Hepatocyte (in vitro differentiated cells): ENCODE measurements at places on chromosomes 6 and 20. TPM values are rescaled to one million over a fixed set of nuclear protein-coding genes. Genes with fewer than 3 reads are reported as not detected.

GRCh38 chr6:162360901-162361567 is 366.5 kb downstream of the PRKN start:
- no peak for DNase-seq
- H3K4me3 ChIP-seq = no peak overlapping the region
- no peaks in the 10 kb centered on the region for H3K36me3 ChIP-seq
- no peak overlapping the region for H3K27ac ChIP-seq

DNA sequence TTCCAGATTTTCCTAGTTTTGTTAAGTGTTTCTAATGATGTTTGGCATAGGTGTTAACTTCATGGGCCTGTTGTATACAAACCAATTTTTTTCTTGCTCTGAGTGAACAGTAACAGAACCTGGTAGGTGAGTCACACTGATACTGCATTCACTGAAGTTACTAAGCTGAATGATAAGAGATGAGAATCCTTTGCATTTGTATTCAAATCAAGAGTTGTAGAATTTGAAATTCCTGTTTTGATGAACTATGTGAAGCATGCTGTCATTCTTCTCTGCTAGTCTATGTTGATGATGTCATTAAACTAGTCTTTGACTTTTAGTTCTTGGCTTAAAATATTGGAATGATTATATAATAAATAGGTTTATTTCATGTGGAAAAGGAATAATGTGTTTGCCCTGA is 37.9 kb downstream of the PTPRA start:
- no peak overlapping the region for H3K27ac ChIP-seq
- DNase-seq = no peak
- no peaks in the 10 kb centered on the region for H3K36me3 ChIP-seq
- H3K27me3 ChIP-seq = no peaks in the 10 kb centered on the region
- H3K4me3 ChIP-seq = no peak overlapping the region

BEND6 gene
- total RNA-seq = 1.2 and 2.4 TPM in 2 replicates

GRCh38 chr6:1315560-1316386 is 3.9 kb downstream of the FOXQ1 start:
- no peak for DNase-seq
- H3K4me3 ChIP-seq = peak overlapping the region; percentile 55
- peaks cover 32% of the 10 kb centered on the region for H3K27me3 ChIP-seq
- H3K27ac ChIP-seq = peak overlapping the region; percentile 31

SNAI1 gene
- total RNA-seq = 2.9 and 3.0 TPM in 2 replicates
